ENCODE measurements at places on chromosomes 4 and X. TPM values are rescaled to one million over a fixed set of nuclear protein-coding genes. Genes with fewer than 3 reads are reported as not detected.

The PARM1 gene
- total RNA-seq, result 2.0 TPM

The IL13RA1 gene
- total RNA-seq, result 13.4 TPM

The PPP1R3F gene
- total RNA-seq, result 6.9 TPM

The NAP1L3 gene
- total RNA-seq, result 89.6 TPM

The SLC9A7 gene
- total RNA-seq, result 5.9 TPM

The RAB39B gene
- 7.2 TPM for total RNA-seq

DNA sequence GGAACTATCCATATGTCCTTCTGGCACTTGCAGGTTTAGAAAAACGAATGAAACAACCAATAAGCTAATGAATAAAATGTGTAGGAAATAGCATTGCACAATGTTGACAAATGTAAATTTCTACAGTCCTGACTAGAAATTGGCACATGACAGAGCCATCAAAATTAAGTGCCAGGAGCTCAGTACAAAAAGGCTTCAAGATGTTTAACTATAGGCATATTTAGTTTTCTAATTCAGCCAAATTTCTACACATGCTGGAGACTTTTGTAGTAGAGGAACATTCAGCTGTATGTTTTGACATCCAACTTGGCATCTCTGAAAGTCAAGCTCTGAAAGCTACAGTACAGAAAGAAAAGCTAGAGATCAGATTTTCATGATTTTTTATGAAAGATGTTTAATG, 1999.4 kb upstream of the AGA start:
- no peak overlapping the region for H3K27ac ChIP-seq
- DNase-seq, result no peak
- no peaks in the 10 kb centered on the region for H3K36me3 ChIP-seq

Measured in H9 (cell line).